ENCODE measurements at places on chromosomes 2 and 18.

DNA sequence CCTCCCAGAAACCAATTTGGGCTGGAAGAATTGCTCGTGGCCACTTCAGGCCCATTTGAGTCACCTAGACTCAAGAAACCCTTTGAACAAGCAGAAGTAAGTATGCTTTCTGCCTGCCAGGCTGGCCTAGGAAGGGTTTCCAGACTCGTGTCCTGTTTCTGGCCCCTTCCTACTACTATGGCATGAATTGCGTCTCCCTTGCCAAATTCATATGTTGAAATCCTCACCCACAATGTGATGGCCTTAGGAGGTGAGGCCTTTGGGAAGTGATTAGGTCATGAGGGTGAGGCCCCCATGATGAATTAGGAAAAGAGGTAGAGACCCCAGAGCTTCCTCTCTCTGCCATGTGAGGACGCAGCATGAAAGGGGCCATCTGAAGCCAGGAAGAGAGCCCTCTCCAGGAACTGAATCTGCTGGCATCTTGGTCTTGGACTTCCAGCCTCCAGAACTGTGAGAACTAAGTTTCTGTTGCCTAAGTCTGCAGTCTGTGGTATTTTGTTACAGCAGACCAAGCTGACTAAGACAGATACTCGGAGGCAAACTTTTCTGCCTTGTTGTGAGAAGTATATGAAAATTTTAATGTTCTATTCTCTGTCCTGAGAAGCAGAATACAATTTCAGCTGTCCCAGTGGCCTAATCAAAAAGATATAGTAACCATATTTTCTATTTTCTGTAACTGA, 13.1 kb downstream of the GPR45 start:
- DNase-seq: no peak

GRCh38 chr2:41932241-41933045, 115.4 kb upstream of the PKDCC start:
- DNase-seq: no peak

GRCh38 chr2:232793271-232793670, 16.9 kb upstream of the KCNJ13 start:
- no peak for DNase-seq

GRCh38 chr18:8854550-8854949, 149.2 kb downstream of the MTCL1 start:
- no peak for DNase-seq

- DNase-seq: no peak
Measured at GRCh38 chr2:50649626-50650402, 382.1 kb downstream of the NRXN1 start.

DNA sequence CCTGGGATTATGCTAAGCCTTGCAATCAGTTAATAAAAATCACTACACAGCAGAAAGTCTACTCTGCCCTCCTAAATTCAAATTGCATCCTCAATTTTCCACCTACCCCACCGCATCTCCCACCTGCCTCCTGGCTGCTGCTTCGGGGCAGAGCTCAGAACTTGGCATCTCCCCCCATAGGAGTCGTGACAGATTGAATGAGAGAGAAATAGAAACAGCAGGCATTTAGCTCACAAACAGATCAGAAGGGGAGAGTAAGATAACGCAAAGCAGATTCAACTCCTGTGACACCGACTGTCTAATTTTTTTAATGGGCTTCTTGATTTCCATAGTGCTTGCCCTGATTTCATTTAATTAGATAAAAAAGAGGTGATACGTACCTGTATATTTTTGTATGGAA, 24.7 kb upstream of the LRRC30 start:
- no peak for DNase-seq

GRCh38 chr2:36682562-36682961, 13.9 kb upstream of the VIT start:
- DNase-seq: no peak

- no peak for DNase-seq
Measured at GRCh38 chr18:71707985-71708500, 836.1 kb downstream of the CBLN2 start.
